ENCODE measurements at places on chromosomes 4 and X. TPM values are rescaled to one million over a fixed set of nuclear protein-coding genes. Genes with fewer than 3 reads are reported as not detected.

DNA sequence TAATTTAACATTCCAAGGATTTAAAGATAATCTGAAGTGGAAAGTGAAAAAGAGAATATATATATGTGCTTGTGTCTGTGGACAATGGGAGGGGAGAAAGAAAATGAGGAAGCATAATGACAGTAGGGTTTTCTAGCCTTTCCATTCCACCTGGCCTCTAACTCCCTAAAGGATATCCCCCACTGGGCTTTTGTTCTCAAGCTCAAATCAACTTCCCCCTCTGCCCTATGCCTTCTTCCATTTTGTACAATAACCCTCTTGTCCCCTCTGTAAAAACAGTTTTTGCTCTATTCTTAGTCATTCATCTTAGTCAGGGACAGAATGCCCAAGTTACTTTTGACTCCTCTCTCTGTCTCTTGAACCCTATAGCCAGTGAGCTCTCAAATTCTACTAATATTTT is 23.6 kb downstream of the ANTXR2 start:
- H3K27me3 ChIP-seq: no peaks in the 10 kb centered on the region
- H3K4me1 ChIP-seq: peaks cover 7% of the 10 kb centered on the region
- H3K4me3 ChIP-seq: no peak overlapping the region
- H3K36me3 ChIP-seq: no peaks in the 10 kb centered on the region

DNA sequence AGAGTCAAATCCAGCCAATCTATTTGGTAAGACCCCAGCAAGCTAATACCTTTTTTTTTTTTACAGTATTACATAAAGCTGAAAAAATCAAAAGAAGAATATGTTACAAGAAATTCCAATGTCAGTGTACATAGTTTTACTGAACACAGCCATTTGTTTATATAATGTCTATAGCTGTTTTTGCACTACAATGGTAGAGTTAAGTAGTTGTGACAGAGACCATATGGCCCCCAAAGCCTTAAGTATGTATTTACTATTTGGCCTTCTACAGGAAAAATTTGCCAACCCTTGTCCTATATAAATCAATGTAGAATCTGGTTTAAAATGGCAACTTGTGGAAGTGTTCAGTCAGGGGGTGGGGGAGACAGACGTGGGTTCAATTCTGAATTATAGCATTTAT is 60.7 kb downstream of the ANTXR2 start:
- no peak overlapping the region for H3K27ac ChIP-seq
- no peaks in the 10 kb centered on the region for H3K36me3 ChIP-seq
- no peaks in the 10 kb centered on the region for H3K4me1 ChIP-seq
- no peaks in the 10 kb centered on the region for H3K27me3 ChIP-seq
- no peak overlapping the region for H3K4me3 ChIP-seq

- no peak overlapping the region for H3K27ac ChIP-seq
- no peak for DNase-seq
- H3K4me3 ChIP-seq: no peak overlapping the region
- H3K4me1 ChIP-seq: peaks cover 3% of the 10 kb centered on the region
- H3K36me3 ChIP-seq: no peaks in the 10 kb centered on the region
- no peaks in the 10 kb centered on the region for H3K27me3 ChIP-seq
Measured at GRCh38 chr4:107740950-107741701, 21.1 kb upstream of the PAPSS1 start.

- H3K4me3 ChIP-seq: no peak overlapping the region
- H3K36me3 ChIP-seq: no peaks in the 10 kb centered on the region
- H3K27ac ChIP-seq: no peak overlapping the region
- no peaks in the 10 kb centered on the region for H3K27me3 ChIP-seq
- peaks cover 4% of the 10 kb centered on the region for H3K4me1 ChIP-seq
- no peak for DNase-seq
Measured at GRCh38 chr4:6804082-6804752, 21.7 kb downstream of the KIAA0232 start.

BMP2K gene
- 69.2 TPM for total RNA-seq

All from thyroid gland (tissue), 4 donors.